ENCODE measurements at places on chromosomes 11 and 22.
A peak's percentile ranks its signal among the peaks of the same experiment; 100 is the strongest.

GRCh38 chr11:133984828-133985227 is 28.1 kb upstream of the IGSF9B start:
- DNase-seq, result no peak

DNA sequence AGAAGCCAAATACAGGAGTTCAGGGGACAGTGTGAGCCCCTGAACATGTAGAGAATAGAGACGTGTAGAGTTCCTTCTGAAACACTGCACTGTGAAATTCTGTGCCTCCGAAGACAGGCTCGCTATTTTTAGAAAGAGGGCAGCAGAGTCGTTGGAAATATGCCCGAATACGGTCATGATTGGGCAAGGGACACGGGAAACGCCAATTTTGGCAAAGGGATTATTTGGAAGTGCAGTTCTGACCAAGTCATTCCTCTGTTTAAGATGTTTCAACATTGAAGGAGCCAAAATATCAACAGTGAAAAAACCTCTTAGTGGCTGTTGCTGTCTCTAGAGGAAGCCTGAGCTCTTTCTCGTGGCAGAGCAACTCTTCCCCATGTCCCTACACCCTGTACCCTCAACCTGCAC is 9.5 kb upstream of the CBX6 start:
- DNase-seq, result no peak

- peak; percentile 14 for DNase-seq
Observed at GRCh38 chr22:19986410-19987341, 29.9 kb downstream of the ARVCF start.

- no peak for DNase-seq
Observed at GRCh38 chr11:119352857-119353260, 6.4 kb upstream of the MFRP start.

DNA sequence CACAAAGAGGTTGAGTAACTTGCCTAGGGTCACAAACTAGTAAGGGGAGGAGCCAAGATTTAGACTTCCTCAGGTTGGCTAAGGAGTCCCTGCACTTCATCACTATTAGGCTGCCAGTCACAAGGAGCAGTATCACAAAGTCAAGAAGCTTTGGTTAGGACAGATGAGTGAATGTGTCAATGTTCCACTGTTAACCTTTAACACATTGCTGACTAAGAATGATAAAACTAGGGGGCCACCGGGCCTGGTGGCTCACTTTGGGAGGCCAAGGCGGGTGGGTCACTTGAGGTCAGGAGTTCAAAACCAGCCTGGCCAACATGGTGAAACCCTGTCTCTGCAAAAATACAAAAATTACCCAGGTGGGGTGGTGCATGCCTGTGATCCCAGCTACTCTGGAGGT is 32.0 kb downstream of the TMEM123 start:
- no peak for DNase-seq

DNA sequence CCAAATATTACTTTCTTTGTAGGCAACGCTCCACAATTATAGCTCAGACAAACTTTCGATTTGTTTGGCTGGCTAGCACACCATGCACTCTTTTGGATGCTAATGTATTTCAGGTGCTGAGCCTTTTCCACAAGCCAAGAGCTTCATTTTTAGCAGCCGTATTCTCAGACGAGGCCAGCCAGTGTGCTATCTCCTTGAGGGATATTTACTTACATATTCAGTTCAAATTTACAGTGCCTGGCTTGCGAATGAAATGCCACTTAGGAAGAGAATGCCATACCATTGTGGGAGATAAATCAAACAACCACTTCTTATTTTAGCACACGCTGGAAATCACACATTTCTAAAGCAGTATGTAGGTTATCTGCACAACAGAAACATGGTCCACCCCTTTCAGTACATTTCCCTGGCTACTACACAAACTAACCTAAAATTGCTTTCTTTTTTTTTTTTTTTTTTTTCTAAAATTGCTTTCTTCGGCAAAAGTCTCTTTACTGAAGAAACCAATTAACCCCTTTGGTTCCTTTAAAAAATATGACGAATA is 236.9 kb downstream of the CADM1 start:
- no peak for DNase-seq

GRCh38 chr11:27757953-27758352 is 57.7 kb upstream of the BDNF start:
- no peak for DNase-seq

DNA sequence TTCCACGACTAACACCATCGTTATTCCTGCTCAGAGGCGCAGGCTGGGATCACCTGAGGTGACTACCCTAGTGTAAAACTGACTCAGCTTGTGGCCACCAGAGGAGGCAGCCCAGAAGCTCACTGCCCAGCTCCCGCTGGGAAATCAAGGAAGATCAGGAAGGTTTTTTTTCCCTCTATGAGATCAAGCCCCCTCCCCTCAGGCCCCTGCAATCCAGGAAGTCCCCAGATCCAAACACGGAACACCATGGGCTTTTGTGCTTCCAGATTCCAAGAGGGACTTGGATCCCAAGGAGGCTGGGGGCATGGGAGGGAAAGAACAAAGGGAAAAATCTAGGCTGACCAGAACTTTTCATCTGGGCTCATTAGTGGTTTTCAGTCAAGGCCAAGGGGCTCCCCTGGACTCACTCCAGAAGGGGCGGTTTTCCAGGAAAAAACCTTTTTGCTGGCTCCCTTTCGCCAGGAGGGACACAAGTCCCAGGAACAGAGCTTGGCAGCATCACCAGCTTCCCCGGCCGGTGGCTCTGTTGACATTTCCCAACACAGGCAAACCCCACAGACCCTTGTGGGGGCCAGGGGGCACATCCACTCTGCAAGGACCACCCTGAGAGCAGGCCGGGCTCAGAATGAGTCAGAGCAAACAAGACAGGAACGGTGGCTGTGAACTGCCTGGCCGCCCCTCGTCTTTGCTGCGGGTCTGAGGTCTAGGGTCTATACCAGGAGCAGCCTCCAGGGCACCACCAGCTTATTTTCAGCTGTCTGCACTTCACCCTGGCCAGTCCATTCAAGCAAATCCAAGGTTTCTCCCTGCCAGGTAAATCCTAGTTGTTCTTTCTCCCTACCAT is 36.8 kb downstream of the MYH9 start:
- no peak for DNase-seq

DNA sequence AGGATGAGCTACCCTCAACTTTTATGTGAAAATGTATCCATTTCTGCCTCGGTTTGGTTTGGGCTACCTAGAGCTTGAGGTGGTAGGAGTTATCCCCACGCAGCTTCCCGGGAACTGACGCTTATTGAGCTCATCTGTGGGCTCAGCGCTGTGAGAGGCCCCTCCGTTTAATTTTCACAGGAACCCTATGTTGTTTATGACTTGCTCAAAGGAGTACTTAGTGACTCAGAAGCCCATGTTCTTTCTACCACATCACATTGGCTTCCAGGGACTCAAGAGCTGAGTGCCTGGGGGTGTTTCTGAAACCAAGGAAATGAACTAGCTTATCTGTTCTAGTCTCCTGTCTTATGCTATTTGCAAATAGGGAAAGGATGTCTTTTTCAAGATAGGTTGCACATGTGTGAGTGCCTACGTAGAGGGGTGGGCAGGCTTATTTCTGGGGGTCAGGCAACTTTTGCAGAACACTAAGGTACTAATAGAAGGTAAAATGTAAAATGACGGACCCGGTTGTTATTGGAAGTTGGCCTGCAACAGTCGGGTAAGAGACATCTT is 40.5 kb downstream of the MICAL2 start:
- DNase-seq, result no peak

DNA sequence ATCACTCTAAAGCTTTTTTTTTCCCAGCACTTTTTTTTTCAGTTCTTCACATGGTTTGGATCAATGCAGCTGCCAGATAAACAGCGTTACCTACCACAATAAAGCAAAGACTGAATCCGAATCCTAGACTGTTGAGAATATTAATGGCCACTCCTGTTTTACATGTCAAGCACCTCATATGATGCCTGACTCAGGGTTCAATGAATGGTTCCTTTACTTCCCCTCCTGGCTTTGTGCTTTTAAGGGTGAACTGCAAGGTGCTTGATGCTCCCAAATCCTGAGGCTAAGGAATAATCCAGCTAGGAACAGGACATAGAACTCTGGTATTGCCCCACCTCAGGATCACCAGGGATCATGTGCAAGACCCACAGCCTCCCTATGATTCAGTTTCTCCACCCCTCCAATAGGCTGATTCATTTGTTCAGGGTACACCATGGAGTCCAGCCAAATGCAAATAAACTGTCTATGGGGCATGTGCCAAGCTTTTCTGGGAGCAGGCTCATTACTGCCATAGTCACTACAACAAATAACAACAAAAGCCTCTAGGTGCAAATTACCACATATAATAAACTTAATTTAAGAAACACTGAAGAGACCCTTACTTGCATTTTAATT is 104.3 kb downstream of the GAB2 start:
- DNase-seq, result no peak

DNA sequence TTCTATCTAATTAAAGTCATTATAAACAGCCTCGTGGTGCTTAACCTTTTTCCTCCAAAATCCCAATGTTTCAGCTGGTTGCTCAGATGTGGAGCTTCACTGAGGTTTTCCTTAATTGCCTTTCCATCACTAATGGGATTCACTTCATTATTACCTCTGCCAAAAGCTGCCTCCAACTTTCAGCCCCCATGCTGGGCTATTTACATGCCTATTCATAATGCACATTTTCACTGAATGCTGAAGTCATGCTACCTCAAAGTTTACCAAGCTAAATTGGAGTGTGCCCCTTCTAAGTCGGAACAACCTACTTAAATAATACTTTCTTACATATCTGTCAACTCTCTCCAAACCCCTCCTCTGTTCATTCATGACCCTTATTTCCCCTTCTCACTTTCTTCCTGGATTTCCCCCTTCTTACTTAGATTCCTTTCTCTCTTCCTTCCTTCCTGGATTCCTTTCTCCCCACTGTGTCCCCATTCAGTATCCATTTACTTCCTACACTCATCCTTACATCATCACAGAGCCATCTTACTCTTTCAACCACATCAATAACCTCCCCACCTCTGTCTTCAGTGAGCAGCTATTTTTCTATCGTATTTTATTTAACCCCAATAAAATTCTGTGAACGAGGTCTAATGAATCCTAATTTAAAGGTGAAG is 887.3 kb upstream of the TENM4 start:
- DNase-seq, result no peak

GRCh38 chr11:118691926-118692830 is 12.7 kb upstream of the TREH start:
- DNase-seq, result peak; percentile 46

- DNase-seq, result no peak
Observed at GRCh38 chr11:85266646-85267045, 360.5 kb downstream of the DLG2 start.

DNA sequence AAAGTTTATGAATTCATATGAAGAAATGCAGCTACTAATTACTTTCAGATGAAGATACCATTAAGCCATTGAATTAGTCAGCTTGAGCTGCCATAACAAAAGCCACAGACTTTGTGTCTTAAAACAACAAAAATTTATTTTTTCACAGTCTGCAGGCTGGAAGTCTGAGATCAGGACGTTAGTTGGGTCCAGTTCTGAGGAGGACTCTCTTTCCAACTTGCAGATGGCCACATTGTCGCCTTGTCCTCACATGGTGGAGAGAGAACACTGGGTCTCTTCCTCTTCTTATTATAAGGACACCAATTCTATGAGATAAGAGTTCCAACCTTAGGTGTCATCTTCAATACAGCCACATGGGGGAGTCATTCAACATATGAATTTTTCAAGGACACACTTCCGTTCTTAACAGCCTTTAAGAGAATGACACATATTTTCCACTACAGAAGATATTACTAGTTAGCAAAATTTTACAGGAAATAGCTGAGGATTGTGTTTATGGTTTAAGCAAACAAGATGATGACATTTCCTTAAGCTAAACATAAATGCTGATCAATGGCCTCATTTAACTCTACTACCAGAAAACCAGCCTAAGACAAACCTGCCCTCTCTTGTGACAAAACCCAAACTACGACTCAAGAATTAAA is 56.0 kb downstream of the DCUN1D5 start:
- DNase-seq, result no peak

DNA sequence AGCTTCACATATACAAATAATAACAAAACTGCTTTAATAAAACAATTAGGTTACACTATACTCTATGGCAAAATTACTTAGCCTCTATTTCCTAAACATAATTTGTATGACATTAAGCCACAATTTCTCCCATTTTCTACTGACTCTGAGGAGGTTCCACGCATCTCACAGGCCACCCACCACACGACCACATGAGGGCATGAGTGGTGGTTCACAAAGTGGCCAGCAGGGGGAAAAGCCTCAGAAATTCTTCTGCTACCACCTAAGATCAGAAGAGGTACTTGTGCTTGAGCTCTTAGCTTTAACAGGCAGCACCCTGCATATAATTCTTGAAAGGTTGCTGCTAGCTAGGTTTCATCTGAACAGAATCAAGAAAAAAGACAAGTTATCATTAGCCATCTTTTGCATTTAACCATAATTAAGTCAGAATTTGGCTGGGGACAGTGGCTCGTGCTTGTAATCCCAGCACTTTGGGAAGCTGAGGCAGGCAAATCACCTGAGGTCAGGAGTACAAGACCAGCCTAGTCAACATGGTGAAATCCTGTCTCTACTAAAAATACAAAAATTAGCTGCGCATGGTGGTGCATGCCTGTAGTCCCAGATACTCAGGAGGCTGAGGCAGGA is 7.7 kb downstream of the LPXN start:
- peak; percentile 60 for DNase-seq

DNA sequence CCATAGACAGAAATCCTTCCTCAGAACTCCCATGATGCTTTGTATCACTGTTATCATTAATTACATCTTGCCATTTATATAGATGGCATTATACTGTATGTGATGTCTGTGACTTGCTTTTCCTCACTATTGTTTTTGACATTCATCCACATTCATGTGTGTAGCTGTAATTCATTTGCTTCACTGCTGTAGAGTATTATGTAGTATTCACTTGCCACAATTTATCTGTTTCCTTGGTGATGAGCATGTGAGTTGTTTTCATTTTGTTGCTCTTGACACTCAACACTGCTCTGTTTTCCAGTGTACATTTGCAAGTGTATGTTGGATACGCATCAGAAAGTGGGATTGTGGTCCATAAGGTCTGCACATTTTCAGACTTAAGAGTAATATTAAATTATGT is 328.6 kb upstream of the C11orf87 start:
- no peak for DNase-seq

- no peak for DNase-seq
Observed at GRCh38 chr11:60942219-60942618, 9.8 kb downstream of the SLC15A3 start.

GRCh38 chr11:62306227-62306626 is 7.4 kb upstream of the SCGB1D4 start:
- DNase-seq, result no peak

GRCh38 chr11:79076526-79077115 is 364.2 kb downstream of the TENM4 start:
- no peak for DNase-seq

DNA sequence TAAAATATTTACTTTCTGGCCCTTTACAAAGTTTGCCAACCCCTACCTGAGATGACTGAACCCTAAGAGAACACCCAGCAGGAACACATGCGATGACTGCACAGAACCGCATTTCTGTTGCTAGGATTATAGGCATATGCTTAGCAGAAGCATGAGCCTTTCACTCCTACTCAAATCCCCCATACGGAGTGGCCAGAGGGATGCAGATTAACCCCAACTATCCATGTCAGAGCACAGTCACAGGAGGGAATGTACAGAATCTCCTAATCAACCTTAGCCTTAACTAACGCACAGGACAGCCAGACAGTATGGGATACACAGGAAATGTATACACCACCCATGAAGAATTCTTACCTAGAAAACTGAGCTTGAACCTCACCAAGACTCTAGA is 6.2 kb downstream of the HPS4 start:
- DNase-seq, result no peak
